DMS53 (cell line): ENCODE measurements at places on chromosomes 2 and 18.

GRCh38 chr2:124211461-124211860 lies 186.4 kb downstream of the CNTNAP5 start:
- DNase-seq, result no peak

GRCh38 chr2:9707008-9707407 lies 76.2 kb upstream of the YWHAQ start:
- peak; percentile 45 for DNase-seq

- no peak for DNase-seq
Observed at GRCh38 chr2:70698847-70699246, 69.2 kb downstream of the ADD2 start.

DNA sequence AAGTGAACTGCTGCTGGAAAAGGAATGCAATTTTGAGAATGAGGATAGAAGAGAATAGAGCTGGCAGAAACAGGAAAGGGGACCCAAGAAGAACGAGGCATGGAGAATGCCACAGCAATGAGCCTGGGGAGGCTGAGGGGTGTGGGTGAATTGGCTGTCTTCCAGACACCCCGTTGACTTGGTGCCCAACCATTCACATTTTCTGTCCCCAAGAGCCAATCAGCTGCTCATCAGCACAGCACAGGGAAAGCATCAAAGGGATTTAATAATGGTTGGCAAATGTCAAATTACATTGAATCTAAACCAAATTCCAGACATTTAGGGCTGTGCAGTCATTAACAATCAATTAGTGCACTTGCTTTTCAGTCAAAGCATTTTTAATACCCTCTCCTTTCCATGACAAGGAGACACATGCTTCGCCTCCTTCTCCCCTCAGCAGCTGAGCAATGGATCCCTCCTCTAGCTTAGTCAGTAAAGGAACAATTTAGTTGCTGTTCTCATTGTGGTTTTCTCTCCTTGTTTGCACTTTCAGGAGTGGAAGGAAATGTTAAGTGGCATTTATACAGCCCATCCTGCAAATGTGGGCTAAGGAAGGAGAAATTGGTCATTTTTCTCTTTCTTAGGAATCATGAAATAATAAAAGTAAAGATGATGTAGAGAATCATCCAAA lies 98.8 kb downstream of the KLF7 start:
- DNase-seq, result no peak

- peak; percentile 96 for DNase-seq
Observed at GRCh38 chr2:3604991-3605961, 10.4 kb downstream of the COLEC11 start.
